Fibroblast of skin of left biceps (primary cell): ENCODE measurements at places on chromosomes 7 and 10.
A peak's percentile ranks its signal among the peaks of the same experiment; 100 is the strongest.

GRCh38 chr10:82212753-82213152 lies 337.8 kb downstream of the NRG3 start:
- peak; percentile 18 for DNase-seq

GRCh38 chr7:98836811-98837629 lies 32.8 kb downstream of the TMEM130 start:
- DNase-seq, result no peak

DNA sequence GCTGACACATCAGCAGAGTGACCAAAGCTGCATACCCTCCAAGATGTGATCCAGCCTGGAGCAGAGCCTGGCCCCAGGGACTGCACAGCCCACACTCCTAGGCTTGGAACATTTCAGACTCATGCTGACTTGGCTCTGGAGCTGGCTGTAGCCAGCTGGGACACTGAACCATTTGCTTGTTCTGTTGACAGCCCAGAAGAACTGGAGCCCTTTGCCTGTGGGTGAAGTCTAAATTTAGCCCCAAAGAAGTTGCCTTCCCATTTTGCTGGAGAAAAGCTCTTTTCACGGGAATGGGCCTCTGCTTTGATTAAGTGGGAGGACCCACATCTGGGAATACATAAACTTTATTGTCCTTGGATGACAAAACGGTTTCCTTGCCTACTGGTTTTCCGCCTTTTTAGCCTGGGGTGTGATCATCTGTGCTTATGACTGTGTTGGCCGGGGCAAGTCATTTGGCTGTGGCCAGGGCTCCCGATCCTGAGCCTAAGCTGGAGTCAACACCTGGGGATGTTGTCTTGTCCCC lies 186.2 kb upstream of the BMPER start:
- no peak for DNase-seq

DNA sequence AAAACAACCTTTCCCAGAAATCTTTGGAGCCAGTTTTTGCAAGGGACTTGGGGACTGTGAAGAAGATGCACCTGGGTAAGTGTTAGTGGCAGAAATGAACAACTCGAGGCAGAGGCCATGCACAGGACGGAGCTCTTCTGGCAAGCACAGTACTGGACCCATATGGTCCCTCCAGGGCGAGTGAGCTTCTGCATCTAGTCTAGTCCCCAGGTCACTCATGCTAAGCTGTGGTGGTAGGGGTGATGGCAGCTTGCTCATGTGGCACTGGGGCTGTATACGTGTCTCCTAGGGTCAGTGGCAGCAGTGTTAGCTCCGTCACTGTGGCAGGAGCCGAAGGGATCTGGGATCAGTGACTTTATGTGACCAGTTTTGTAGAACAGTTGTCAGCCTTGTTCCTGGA lies 9.3 kb upstream of the LRRC61 start:
- no peak for DNase-seq

DNA sequence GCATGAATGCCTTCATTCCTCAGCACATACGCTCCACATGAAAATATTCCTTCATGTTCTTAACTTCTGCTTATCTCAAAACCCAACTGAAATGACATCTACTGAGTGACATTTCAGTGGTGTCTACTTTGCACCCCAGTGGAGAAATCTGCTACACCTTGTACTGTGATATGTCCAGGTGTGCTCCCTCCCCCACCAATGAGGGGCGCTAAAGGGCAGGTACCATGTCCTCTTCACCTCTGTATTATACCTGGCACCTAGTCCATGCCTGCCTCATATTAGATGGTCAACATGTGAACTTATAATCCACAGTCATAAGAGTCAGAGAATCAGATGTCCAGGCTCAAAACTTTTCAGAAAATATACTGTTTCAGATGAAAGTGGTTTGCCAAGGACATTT lies 2.1 kb downstream of the PAXIP1 start:
- DNase-seq, result no peak

GRCh38 chr10:43959364-43960134 lies 310.9 kb upstream of the ZNF32 start:
- DNase-seq, result no peak

- DNase-seq, result no peak
These were observed 1.6 kb upstream of the DNAJB6 start for GRCh38 chr7:157335236-157335635.

DNA sequence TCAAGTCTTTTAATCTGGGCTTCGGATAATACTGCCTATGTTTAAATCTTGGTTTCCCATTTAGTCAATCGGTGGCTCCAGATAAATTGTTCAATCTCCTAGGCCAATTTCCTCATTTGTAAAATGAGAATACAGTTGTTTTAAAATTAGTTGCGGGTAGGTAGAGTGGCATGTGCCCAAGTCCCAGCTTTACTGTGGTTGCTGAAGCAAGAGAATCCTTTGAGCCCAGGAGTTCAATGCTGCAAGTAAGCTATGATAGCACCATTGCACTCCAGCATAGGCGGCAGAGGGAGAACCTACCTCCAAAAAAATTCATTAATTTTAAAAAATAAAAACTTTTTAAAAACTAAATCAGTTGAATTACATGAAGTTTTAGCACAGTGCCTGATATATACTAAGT lies 7.3 kb downstream of the RNF216 start:
- DNase-seq, result no peak

- no peak for DNase-seq
These were observed 330.9 kb downstream of the CXCL12 start for GRCh38 chr10:44054046-44054445.

GRCh38 chr7:155556763-155557162 lies 10.4 kb upstream of the CNPY1 start:
- no peak for DNase-seq

GRCh38 chr7:71682181-71682580 lies 550.2 kb downstream of the GALNT17 start:
- DNase-seq, result no peak

DNA sequence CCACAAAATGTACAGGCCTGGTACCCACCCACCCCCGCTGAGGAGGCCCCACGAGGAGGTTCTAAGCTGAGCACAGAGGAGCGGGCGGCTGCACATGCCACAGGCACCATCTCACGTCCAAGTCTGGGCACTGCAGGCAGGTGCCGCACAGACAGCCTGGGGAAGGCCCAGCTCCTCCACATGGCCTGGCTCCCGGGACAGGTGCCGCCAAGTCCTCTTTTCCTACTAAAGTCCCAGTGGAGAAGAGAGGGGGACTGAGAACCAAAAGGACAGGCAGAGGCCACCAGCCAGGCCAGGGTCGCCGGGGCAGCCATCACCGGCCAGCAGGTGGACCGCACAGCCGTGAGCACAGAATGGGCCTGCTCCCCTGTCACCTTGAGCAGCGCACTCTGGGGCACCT lies 91.1 kb downstream of the MAD1L1 start:
- DNase-seq, result no peak

- no peak for DNase-seq
These were observed 42.7 kb downstream of the PRF1 start for GRCh38 chr10:70559861-70560260.

DNA sequence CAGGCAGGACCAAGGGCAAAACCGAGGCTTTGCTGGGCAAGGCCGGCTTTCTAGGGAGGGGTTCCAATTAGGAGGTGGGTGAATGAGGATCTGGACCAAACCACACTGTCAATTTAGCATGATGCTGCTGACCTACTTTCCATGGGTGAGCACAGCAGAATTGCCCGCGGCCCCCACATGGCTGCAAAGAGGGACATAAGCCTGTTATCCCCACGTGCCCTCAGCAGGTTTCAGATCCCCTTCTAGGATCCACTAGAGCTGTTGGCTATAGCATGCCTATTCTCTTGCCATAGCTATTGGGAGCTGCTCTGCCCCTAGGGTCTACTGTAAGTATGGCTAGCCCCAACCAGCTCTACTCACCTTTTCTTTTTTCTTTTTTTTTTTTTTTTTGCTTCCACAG lies 102.8 kb downstream of the COL13A1 start:
- no peak for DNase-seq

DNA sequence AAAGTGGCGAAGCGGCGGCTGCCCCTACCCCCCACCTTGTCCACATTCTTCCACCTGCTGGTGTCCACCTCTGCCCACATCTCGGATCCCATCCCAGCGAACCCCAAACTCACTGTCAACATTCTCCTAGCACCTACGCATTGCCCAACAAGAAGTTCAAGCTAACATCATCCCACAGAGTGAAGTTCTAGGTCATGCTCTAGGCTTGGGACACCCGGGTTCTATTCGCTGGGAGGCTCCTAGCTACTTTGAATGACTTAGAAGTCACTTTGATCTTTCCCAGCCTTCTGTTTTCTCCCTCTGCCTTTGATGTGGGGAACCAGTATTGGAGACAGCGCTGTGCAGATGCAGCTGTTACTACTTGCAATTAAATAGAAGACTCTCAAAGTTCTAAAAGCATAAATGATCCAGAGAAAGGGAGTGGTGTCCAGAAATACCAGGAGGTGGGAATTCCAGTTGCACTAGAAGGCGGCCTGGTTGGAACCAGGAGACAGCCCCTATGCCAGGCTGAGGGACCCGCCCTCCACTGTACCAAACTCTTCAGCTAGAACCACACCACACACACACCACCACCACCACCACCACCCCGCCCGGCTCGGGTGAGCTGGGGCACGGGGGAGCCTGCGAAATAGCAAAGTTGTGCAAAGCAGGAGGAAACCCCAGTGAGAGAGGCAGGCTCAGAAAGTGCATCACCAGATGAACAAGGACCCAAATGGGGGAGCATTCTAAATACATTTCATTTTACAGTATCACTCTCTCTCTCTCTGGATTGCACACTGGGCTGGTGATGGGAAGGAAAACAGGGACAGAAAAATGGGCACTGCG lies 5.5 kb upstream of the VGF start:
- DNase-seq, result no peak

- DNase-seq, result no peak
These were observed 60.0 kb downstream of the MCMBP start for GRCh38 chr10:119812684-119813083.

- DNase-seq, result no peak
These were observed 325.2 kb downstream of the WDR37 start for GRCh38 chr10:1381339-1381738.

DNA sequence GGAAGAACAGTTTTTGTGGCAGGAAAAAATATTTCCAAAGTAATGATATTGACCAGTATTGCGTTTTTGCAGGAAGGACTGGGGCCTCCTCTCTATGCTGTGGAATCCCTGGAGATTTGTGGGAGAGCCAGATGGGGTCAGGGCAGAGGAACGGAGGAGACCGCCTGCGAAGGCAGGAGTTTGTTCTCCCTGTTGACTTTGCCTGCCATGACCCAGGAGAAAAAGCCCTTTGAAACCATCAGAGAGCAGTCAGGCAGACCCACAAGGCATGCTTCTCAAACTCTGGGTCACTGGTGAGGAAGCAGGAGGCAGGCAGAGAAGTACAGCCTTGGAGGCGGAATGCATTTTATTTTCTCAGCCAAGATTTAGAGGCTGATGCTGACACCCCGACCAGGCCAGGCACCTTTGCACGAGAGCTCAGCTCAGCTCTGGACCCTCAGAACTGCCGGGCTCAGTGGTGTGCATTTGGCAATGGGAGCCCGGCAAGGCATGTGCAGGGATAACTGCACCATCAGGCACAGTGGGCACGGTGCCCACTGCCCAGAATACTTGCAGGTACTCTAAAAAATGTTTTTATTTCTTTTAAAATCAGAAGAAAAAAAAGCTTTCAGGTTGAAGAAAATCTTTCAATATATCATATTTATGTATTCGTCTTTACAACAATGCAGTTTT lies 410.4 kb downstream of the RPS24 start:
- DNase-seq, result no peak

DNA sequence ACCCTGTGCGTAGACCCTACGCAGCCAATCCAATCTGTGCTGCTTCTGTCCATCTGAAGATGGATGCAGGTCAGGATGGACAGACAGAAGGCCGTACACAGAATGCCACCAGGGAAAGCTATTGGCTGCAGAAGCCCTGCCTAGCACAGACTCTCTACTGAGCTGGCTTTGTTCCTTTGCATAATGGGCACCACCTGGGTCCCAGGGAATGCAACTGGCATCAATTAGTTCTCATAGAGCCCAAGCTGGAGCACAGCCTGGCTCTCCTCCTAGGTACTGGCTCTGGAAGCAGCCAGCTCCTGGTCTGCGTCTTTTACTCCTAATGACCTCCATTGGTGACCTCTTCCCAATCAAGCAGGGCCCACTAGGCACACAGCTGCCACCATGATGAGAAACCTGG lies 26.8 kb upstream of the CACUL1 start:
- DNase-seq, result no peak

DNA sequence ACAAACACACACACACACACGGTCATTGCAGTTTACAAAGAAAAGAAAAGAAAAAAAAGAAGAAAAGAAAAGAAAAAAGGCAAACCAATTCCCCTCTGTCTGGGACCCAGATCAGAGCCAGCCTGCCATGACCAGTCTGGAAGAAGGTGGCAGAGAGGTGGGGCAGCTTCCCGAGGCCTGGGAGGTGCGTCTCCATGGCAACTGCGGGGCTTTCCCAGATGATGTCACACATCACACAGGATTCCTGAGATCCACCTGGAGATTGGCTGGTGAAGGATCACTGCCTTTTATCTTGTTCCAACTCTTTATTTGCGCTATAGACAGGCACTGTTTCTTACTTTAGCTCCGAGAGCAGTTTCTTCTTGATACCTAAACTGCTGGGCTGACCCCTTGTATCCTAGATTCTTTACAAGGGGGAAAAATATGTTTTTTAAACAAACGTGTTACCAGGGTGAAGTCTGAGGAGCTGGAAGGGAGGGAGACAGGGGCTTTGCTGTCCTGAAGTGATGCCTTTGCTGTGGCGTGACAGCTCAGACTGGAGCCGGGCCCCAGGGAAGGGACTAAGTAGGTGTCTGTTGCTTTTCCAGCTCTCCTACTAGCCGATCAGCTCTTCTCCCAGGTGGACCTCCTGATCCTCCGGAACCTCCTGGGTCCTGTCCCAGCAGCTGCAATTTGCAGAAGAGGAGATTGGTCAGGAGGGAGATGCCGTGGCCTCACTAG lies 298.5 kb downstream of the KLF6 start:
- no peak for DNase-seq

- no peak for DNase-seq
These were observed 182.8 kb upstream of the BMPER start for GRCh38 chr7:33722383-33723101.

DNA sequence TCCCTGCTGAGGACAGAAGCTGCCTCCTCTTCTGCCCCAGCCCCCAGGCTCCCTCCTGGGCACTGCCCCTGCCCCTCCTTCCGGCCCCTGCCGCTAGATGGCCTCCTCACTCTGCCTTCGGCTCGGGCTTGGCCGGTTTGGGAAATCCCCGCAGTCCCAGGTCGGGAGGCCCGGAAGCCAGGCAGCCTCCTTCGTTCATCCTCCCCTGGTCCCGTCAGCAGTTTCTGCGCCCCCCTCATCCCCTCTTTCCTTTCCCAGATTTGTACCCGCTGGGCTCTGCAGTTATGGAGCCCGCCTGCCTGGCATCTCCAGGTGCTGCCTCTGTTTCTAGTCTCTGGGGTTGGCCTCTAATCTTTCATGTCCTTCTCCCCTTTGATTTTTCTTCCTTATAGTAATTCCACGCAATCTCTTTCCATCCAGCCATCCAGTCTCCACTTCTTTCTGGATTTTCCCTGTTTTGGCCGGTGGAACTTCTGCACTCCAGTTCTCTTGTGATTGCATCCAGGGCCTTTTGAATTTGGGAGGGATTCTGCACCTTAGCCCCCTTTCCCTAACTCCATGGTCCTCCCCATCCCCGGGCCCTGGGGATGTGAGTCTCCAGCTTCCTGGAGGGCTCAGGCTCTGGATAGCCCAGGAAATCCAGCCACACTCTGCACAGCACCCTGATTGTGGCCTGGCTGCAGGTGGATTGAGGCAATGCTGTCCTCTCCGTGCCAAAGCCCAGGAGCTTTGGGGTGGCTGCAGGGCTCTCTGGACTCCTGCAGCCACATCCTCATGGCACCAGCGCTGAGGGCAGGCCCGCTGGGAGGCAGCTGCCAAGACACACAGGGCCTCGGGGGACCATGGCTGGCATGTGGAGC lies 3.3 kb upstream of the SHH start:
- DNase-seq, result no peak
